SHP77 treated with DMSO at 0.1 percent for 48 hours (cell line): ENCODE measurements at places on chromosomes 5 and 9.

- no peak for DNase-seq
Measured at GRCh38 chr5:83919071-83920041, 198.7 kb upstream of the HAPLN1 start.

- no peak for DNase-seq
Measured at GRCh38 chr9:116212986-116213692, 59.5 kb downstream of the PAPPA start.

DNA sequence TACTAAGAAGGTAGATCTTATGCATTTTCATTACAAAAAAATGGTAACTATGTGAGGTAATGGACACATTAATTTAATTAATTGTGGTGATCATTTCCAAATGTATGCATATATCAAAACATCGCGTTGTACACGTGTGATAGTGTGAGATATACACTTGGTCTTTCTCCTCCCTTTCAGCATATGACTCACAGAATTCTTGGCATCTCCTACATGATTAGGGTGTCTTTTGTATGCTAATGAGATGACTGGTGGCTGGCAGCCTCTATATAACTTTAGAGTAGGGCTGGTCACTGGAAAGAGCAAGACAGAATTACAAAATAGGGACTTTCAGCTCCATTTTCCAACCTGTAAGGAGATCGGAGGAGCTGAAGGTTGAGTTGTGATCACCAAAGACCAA, 1167.6 kb downstream of the CDH12 start:
- DNase-seq: no peak

DNA sequence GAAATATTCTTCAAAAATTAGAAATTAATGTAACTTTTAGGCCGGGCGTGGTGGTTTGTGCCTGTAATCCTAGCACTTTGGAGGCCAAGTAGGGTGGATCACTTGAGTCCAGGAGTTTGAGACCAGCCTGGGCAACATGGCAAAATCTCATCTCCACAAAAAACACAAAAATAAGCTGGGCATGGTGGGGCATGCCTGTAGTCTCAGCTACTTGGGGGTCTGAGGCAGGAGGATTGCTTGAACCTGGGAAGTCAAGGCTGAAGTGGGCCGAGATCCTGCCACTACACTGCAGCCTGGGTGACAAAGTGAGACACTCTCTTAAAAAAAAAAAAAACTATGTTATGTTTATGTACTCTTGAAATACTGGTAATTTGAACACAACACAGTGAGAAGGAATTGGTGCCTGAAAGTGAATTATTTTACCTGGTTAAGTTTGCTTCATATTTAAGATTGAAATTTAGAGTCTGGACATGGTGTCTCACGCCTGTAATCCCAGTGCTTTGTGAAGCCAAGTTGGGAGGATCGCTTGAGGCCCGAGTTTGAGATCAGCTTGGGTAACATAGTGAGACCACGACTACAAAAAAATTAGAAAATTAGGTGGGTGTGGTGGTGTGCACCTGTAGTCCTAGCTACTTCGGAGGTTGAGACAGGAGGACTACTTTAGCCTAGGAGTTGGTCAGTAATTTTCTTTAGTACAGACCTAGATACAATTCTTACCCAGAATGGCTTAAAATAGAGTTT, 15.0 kb downstream of the ARRDC3 start:
- DNase-seq: no peak

- no peak for DNase-seq
Measured at GRCh38 chr5:71587766-71588532, 809 bp downstream of the MCCC2 start.

DNA sequence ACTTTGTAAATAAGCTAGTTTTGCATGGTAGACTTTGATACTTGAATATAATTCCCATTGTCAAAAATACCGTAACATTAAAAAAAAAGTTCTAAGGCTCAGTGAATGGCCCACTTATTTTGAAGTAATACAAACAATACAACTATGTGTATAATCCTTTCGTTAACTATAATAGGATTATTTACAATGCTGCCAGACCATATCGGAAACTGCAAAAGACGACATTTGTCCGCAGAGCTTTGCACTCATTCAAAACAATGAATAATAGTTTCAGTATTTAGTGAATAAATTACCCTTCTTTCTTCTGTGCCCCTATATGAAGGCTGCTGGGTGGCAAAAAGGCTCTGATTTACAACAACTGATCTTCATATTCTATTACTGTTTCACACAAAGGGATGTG, 121.8 kb downstream of the DROSHA start:
- DNase-seq: no peak

DNA sequence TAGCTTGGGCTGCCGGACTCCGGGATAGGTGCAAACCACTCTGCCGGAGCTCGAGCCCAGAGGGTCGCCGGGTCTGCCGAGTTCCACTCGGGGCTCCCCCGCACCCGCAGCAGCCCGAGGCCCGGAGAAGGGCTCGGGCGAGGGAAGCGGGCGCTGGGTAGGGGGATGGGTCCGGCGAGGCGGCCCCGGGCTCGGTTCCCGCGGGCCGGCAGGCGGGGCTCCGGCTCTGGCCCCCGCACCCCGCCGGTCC, 507 bp downstream of the RICTOR start:
- no peak for DNase-seq

- no peak for DNase-seq
Measured at GRCh38 chr9:72327631-72328030, 37.4 kb downstream of the ZFAND5 start.

DNA sequence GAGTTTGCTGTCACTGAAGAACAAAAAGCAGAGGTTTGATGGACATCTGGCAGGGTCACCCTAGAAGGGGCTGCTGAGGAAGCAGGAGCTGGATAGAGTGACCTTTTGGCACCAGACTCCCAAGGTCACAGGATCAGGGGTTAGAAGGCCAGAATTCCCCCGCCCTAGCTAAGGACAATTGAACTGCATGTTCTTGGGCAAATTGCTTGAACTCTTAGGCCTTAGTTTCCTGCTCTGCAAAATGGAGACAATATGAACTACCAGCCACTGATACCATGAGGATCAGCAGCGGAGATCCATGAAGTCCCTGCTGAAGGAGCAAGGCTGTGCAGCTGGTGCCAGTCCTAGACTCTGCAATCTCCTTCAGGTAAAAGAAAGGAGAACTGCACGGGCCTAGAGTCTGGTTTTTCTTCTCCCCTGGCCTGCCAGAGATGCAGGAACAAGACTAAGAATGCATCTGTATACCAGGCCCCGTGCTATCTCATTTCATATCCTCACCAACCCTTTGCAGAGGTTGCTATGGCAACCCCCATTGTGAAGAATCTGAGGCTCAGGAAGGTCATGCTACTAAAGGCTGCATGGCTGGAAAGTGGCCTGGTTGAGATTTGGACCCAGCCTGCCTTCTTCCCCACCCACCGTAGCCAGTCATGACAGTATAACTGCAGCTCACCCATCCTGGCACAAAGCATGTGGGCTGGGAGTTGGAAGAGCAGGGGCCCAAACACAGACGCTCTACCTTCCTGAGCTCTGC, 33.7 kb downstream of the CAMK2A start:
- no peak for DNase-seq

DNA sequence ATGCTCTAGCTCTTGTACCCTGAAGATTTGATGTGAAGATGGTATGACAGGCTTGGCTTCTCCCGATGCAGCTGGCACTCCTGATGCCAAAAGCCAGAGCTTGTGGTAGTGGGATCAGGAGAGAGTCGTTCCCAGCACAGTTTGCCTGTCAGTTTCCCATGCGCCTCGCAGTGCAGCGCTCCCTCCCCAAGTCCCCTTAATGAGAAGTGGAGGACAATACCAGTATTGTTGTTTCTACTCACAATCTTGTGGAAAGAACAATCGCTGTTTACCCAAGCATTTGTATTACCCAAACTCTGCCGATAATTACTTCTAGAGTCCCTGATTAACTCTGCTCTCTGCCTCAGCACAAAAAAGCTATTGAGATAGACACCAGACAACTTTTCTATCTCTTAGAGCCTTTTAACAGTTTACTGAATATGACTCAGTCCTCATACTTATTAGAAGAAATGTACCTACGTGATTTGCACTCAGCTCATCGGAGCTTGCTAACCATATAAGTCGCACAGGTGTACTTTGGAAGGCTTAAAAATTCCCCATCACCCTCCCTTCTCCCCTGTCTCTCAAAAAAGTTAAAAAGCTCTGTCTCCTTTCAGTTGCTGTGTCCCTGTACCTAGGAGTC, 283.2 kb upstream of the TMEM161B start:
- DNase-seq: no peak

GRCh38 chr9:125407432-125407973, 145.9 kb downstream of the GAPVD1 start:
- DNase-seq: no peak

GRCh38 chr9:84325347-84325973, 15.1 kb downstream of the SLC28A3 start:
- DNase-seq: no peak

DNA sequence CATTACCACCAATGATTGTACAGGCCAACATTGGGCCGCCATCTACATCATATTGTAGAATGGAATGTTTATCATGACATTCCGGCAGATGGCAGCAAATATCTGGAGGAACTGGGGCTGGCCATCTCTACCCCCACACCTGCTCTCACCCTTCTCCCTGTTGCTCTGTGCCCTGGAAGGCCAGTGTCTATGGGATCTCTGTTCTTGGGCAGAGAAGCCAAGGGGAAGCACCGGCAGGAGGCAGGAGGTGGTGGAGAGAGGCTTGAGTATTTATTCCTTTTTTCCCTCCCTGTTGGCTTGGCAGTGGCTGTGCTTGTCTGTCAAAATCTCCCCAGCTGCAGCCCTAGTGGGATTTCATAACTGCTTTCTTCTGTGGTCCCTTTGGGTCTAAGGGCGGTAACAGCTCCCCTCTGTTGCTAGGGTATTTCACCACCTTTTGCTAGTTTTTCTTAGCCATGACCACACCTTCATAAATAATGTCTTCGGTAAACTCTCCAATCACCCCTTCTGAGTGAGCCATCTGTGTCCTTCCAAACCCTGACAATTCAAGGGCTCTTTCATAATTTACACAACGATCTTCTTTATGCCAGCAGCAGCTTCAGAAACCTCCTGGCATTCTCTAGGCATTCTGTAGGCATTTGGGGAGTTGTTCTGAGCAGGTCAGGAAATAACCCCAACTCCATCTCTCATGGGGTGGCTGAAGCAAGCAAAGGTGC, 225.8 kb downstream of the MELK start:
- peak; percentile 42 for DNase-seq

DNA sequence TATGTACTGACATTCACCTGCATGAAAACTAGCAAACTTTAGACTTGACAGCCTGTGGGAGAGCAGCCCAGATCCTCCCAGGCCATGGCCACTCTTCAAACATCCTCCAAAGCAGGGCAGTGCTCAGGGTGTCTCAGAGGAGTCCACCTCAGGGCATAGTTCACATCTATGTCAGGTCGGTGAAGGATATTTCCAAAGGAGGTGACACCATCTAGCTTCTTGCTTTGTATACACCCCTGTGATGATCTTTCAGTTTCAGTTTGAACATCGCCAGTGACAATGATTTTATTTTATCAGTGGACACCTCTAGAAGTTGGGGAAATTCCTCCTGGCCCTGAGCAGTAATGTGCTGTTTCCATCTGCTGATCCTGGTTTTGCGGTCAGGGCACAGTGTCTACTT, 20.1 kb downstream of the CDK20 start:
- no peak for DNase-seq

DNA sequence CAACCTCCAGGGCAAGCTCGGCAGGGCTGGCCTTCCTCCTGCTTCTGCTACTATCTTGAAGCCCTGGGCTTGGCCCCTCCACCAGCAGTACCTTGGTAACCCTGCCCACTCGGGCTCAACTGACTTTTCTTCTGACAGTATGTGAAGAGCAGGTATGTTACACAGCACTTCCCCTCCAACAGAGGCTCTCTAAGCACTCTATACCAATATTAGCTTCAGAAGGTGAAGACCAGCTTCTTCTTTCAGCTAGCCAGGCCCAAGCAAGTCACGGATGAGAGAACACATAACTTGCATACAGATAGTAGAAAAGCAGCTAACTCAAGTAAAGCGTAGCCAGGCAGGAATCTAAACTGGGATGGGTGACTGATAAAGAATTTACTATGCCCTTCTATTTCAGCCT, 64.3 kb downstream of the FEM1C start:
- no peak for DNase-seq

DNA sequence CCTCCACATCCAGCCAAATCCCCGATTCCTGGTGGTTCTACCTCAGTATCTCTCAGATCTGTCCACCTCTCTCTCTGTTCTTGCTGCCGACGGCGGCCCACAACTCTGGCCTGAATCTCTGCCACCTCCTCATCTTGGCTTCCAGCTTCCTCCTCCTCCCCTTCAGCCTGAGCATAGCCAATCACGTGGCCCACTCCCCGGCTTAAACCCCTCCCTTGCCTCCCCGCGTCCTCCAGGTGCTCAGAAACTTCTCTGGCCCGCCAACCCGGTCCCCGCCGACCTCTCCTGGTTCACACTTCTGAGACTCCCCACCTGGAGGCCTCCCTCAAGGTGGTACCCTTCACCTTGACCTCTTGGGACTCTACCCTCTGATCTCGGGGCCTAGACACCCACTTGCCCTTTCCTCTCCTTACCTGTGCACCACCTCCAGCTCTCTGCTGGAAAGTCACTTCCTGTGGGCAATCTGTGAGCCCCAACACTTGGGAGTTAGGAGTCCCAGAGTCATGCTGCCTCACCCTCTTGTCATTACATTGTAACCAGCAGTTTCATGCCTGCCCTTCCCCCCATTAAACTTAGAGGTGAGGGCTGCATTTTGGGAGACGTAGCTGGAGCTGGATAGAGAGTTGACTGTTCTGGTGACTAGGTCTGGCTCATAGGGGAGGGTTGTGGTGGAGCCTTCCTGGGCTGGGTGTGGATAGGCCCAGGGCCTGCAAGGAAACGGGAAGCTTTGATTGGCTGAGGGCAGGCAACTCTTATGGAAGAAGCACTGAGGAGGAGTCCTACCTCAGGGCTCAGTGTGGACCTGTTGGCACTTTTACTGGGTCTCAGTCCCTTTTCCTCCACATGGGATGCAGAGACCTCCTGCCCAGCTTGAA, 4.5 kb upstream of the SET start:
- no peak for DNase-seq

- DNase-seq: no peak
Measured at GRCh38 chr9:97387936-97388684, 23.8 kb upstream of the TDRD7 start.

DNA sequence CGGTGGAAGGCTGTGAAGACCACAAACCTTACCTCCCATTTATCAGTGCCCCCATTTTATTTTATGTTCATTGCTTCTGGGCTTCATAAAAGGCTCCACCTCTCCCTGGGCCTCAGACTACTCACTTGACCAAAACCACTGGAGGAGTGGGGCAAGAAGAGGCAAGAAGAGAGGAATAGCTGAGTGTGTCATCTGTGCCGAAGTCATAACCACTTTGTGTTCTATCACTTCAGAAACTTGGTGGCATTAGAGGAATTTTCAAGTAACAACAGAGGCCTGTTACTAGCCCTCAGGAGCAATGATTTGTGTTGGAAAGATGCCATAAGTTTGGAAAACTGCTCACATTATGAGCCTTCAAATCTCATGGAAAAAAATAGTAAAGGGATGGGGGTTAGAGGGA, 88.7 kb upstream of the PIK3R1 start:
- DNase-seq: no peak
